Activated CD4-positive, alpha-beta T cell treated with anti-CD3 and anti-CD28 coated beads, Interleukin-2, Interleukin-4, amounts not matched to agents 100 ng/mL and 50 ng/mL, durations not matched to agents 16 hours and 8 hours (primary cell): ENCODE measurements at places on chromosomes 7 and 10.

GRCh38 chr10:95389982-95390381 lies 99.2 kb upstream of the PDLIM1 start:
- DNase-seq, result no peak

DNA sequence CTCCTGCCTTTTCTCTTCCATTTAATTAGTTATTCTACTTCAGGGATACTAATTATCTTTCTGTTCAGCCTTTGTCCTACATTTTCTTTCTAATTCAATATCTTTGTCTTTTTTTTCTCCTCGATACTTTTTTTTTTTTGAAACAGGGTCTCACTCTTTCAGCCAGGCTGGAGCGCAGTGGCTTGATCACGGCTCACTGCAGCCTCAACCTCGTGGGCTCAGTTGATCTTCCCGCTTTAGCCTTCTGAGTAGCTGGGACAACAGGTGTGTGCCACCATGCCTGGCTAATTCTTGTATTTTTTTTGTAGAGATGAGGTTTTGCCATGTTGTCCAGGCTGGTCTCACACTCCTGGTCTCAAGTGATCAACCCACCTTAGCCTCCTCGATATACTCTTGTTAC lies 38.9 kb downstream of the CCSER2 start:
- DNase-seq, result no peak

GRCh38 chr10:62934258-62934657 lies 118.1 kb upstream of the EGR2 start:
- no peak for DNase-seq

DNA sequence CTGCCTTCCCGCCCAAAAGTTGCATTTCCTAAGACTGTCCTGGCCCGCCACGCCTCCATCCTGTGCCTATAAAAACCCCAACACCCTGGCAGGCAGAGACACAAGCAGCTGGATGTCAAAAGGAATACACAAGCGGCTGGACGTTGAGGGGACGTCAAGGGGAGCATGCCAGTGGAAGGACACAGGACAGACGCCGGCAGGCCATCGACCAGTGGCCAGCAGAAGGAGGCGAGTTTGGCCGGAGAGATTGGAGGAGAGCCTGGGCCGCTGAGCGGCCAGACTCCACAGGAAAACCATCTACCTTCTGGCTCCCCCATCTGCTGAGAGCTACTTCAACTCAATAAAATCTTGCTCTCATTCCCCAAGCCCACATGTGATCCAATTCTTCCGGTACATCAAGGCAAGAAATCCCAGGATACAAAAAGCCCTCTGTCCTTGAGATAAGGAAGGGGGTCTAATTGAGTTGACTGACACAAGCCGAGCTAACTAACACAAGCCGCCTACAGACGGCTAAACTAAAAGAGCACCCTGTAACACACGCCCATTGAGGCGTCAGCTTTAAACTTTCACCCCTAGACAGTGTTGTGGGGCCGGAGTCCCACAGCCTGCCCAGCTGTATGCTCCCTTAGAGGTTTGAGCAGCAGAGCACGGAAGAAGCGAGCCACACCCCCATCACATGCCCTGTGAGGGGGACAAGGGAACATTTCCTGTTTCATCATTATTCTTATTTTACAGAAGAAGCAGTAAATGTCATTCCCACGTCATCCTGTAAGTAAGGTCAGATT lies 150.3 kb upstream of the PHYHIPL start:
- DNase-seq, result no peak

- DNase-seq, result no peak
Measured at GRCh38 chr7:53387515-53387914, 352.1 kb downstream of the POM121L12 start.

GRCh38 chr10:60816628-60817397 lies 38.5 kb downstream of the CDK1 start:
- peak; percentile 66 for DNase-seq

DNA sequence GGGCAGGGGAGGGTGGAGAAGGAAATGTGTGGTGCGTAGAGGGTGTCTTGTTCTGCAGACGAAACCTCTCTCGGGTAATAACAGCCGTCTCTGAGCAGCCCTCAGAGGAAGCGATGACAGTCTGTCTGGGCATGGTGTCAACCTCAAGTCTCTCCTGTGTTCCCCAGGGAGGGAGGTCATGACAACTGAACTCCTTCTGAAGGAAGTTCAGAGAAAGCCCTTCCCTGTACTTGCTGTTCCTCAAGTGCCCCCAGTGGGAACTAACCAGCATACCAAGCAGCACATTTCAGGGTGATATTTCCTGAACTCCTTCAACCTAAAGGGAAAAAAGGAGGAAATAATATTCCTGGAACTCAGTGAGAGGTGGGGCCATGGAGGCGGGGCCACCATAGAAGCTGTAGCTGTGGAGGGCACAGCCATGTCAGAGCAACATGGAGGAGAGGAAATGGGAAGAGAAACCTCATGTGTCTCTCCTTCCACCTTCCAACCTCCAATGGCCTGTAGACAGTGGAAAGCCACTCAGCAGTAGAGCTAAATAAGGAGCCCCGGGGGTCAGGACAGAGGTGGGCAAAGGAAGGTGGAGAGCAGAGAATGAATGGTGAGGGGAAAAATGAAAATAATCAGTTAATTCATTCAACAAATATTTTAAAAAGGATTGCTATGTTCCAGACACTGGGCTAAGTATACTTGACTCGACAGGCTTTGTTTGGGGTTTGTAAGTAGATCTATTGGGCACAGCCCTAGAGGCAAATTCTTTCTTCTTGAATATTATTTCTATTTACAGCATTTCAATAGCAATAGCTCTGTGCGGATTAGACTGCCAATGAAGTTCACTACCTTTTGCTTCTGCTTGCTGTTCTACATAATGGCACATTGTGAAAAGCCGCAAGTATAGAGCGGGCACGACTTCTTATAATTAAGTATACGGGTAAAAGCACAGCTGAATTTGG lies 61.0 kb upstream of the AOAH start:
- peak; percentile 82 for DNase-seq

- no peak for DNase-seq
Measured at GRCh38 chr10:79018521-79019011, 50.2 kb upstream of the ZMIZ1 start.

DNA sequence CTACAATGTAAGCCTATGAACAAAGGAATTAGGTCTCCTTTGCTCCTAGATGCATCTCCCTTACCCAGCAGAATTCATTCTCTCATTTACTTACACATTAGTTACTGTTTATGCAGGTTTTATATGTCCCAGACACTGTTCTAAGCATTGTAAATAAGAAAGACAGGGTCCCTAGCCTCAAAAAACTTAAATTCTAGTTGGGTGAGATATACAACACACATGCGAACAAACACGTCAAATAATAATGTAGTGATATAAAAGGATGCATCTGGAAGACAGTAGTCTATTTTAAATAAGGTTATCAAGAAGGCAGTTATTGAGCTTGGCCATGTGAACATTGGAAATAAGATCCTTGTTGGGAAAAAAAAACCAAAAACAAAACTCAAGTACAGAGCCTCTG lies 479.7 kb downstream of the DNAJB9 start:
- DNase-seq, result no peak

DNA sequence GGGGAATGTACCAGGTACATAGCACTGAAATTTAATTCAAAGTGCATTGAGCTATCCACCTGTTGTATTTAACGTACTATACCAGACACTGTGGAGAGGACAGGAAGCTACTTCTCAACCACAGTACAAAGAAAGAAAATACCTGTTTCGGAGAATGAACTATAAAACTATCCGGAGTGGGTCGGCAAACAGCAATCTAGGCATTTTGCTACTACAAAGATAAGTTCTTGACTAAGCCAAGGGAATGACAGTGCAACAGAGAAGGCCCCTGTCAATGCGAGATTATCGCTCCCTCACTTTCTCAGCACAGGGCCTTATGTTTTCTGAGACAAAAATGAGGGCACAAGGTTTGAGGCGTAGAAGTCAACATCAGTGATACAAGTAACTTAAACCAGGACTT lies 27.4 kb downstream of the SFMBT2 start:
- no peak for DNase-seq

DNA sequence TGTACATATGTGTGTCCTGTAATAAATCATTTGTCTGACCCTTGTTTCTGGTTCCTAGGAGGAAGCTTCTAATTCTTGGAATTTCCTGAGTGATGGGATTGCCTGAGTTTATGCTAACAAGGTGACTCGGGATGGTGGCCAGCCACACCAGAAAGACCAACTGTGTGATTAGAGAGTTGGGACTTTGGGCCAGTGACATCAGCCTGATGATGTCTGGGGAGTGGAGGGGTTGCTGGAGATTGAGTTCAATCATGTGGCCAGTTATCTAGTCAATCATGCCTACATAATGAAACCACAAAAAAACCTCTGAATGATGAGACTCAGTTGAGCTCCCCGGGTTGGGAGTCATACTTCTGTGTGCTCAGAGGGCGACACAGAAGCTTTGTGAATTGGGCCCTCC lies 23.5 kb upstream of the CARD11 start:
- peak; percentile 37 for DNase-seq

DNA sequence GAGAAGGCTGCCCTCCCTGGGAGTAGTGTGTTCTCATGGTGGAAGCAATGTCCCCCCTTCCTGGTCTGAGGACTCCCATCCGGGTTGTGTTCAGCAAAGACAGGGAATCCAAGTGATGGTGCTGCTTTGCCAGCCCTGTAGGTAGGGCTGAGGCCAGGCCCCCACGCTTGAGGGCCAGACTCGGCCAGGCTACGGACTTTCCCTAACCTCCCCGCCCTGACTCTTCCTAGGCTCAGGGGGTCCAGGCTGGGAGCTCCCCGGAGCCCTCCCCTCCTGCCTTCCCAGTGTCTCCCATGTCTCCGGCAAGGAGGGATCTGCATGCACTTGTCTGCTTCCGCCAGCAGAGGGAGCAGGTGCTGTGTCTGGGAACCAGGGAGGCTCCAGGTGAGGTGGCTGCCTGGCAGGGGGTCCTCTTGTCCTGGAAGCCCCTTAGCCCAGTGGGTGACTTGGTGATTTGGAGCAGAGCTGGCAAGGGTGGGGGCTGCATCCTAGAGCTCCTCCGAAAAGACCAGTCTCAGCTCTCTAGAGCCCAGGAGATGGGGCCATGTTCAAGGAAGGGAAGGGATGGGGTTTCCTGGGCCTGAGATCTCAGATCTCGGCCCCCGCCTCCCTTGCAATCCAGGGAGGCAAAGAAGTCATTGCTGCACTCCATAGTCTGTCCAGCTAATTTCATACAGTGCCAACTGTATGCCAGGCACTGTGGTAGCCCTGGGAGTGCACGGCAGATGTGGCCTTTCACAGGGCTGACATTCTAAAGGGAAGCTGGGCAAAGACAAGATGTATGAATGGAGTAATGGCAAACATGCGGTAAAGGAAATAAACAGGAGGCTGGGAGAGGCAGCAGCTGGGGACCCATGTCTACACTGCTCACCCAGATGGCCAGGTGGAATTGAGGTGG lies 20.3 kb upstream of the SFRP5 start:
- DNase-seq, result peak; percentile 72

DNA sequence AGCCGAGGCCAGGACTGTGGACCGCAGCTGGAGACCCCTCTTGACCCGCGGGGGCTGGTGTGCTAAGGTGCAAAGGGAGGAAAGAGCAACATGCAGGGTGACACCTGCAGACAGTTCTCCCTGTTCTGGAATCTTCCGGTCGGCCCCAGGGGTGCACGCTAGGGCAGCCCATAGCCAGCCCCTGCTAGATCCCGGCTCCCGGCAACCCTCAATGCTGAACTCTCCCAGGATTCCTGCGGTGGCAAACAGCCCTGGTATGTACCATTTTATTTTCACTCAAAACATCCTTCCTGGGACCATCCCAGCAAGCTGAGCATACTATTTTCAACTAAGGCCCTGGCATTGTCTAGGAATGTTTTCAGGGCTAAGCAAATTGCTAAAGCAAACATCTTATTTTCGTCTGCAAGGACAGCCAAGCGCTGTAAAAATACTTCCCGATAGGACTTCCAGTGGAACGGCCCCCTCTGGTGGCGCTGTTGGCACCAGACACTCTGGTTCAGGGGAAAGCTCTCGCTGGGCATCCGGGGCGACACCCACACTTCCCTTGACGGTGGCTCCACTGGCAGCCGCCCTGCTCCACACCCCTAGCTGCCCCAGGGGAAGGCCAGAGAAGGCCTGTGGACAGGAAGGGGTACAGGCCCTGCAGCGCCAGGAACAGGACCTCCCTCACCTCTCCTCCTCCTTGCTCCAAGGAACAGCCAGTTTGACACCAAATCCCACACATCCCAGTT lies 99.4 kb downstream of the CTBP2 start:
- peak; percentile 25 for DNase-seq

DNA sequence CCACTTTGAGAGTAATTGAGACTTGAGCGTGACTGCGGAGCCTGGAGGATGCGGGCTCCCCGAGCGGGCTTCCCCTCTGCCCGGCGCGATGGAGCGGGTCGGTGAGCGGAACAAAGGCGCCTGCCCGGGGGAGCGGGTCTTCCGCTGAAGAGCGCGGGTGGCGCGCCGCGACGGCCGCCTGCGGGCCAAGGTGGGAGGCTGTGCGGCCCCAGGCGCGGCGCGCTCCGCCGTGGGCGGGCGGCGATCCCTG lies at the start of gene GALNT17:
Gene GALNT17 (plus strand): TSS at position 18 of the 250 bp plus-strand sequence.
- no peak for DNase-seq

DNA sequence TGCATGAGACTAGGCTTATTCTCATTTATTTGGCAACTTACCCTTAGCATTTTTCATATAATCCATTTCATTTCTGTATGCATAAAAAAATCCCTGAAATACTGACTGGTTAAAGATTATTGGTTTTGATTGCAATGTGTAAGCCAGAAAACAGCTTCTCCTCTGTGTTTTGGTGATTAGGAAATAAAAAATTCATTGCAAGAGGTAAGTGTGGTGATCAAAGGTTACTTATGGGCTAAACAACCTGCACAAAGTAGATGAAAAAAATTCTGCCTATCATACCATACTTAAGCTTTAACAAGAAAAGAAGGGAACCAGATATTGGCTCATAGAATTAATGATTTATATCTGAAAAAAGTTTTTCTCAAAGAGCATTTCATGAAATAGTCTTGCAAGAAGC lies 64.0 kb upstream of the TMEM168 start:
- no peak for DNase-seq

GRCh38 chr10:95260397-95260881 lies 30.4 kb downstream of the PDLIM1 start:
- DNase-seq, result no peak

- no peak for DNase-seq
Measured at GRCh38 chr10:66747451-66747850, 178.4 kb upstream of the LRRTM3 start.

DNA sequence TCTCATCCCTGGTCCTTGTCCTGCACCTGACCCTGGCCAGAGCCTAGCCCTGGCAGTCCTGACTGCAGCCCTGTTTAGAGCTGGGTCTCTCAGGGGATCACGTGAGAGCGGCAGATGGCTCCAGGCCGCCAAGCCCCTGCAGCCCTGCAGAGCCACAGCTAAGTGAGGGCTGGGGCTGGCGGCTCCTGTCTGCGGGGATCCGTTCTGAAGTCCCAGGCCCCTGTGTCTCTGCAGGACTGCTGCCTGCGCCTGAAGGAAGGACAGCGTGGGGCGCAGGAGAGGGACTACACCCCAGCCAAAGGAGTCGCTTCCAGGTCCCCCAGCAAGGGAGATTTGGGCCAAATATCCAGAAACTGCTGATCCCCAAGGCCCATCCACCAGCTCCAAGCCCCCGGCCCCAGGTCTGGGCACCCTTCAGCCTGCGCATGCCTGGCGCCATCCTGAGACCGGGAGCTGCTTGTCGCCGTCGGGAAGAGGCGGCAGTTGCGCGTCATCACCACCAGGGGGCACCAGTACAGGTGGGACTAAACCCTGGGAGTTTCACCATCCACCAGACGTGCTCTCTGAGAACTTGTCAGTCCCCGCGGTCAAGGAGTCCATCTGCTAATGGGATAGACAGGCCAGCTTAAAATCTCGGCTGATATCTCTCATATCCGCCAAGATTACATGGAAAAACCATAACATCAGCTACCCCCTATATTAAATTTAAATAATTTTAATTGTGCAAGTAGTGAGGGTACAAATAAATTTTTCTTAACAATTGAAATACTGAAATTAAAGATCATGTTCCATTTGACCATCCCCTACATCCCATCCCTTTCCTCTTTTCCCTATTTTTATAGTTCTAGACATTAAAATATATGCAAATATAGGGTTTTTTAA lies 25.1 kb upstream of the GHRHR start:
- DNase-seq, result peak; percentile 74
